ENCODE measurements at places on chromosomes 3 and 15.

GRCh38 chr3:49715611-49716121 is 3.8 kb downstream of the AMIGO3 start:
- DNase-seq: no peak

DNA sequence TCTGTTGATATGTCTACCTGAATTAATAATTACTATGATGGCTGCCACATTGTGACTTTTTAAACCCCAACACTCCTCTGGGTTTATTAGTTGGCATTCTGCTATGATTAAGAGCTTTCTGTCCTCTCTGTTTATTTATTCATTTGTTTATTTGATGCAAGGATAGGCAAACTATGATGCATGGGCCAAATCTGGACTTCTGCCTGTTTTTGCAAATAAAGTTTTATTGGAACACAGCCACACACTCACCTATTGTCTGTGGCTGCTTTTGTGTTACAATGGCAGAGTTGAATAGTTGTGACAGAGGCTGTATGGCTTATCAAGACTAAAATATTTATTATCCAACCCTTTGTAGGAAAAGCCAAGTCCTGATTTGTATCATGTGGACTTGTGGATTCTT is 48.3 kb upstream of the C3orf80 start:
- DNase-seq: no peak

DNA sequence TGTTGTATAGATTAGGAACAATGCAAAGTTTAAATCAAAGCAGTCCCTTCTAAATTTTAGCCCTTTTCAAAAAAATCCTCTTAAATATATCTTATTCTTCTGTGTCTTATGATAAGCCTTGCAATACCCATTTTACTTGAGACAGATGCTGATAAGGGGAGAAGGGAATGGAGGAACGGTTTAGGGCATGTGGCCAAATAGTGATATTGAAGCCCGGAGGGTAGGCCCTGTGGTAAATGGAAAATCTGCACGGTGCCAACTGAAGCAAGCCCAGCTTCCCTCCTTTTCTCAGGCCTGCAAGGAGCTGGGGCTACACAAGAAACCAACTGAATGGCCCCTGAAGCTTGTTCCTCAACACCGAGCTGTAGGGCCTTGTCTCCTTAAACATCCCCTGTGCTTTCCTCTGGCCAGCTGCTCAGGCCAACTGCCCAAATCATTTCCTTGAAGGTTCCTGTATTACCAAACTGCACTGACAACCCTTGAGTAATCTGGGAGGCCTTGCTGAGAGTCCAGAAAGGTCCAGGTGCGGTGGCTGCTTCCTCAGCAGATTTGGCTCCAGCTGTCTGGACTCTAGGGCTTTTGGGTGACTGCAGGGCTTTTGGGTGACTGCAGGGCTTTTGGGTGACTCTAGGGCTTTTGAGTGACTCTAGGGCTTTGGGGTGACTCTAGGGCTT is 67.2 kb downstream of the NCEH1 start:
- DNase-seq: no peak

DNA sequence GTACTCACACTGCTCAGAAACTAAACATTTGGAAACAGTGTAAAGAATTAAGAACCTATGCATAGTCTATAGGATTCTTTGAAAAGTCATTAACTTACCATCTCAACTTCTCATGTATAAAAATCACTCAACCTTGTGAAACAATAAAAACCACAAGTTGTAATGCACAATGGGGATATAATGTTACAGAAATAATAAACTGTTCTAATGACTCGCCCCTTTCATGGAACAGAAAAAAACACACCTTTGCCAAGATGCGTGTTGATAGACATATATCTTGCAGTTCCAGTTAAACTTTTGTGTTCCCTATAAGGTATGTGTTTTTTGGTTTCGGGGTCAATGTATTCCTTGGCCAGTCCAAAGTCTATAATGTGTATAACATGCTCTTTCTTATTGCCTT is 50.8 kb upstream of the PPIB start:
- DNase-seq: no peak

DNA sequence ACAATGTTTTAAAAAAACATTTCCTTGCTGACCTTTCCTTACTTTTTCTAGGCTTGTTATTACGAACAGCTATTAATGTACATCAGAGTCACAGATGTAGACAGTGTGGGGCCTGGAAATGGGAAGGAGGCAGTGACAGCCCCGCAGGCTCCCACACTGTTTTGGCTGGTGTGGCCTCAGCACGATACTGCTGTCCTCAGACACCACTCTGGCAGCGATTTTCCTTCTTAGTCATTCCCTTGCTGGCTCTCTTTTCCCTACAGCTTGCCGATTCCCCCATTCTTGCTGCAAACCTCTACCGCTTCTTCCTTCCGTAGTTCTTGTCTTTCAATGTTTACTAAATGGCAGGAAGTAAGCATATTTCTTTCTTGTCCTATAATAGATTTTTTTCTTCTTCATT is 113.1 kb downstream of the ABI3BP start:
- no peak for DNase-seq

- no peak for DNase-seq
Observed at GRCh38 chr15:43528542-43529007, 11.2 kb downstream of the MAP1A start.

GRCh38 chr3:16509721-16510619 is 3.5 kb downstream of the RFTN1 start:
- DNase-seq: no peak

GRCh38 chr3:134624537-134625287 is 26.1 kb downstream of the KY start:
- no peak for DNase-seq

GRCh38 chr3:98886525-98886924 is 15.0 kb downstream of the DCBLD2 start:
- DNase-seq: no peak

GRCh38 chr3:152328841-152329240 is 60.1 kb downstream of the MBNL1 start:
- DNase-seq: no peak

DNA sequence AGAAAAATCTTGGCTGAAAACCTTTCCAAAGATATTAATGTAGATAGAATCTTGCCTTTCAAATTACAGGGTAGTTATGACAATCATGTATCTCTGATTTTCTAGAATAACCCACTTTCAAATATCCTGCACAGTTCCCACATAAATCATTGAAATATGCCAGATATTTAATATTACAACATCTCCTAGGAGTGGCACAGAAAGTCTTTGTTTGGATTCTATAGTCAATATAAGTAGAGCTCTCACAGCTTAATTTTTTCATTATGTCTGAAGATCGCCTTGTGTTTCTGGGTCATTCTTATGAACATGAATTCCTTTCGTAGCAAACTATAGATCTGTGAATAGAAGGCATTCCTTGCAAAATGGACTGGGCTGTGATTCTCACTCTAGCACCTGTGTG is 5.0 kb downstream of the RARB start:
- DNase-seq: no peak

- DNase-seq: no peak
Observed at GRCh38 chr3:10992017-10992942, at the start of gene SLC6A1. SLC6A1 (plus strand) TSS chr3:10992748; CDS start chr3:11017212, 24,464 bp downstream.
